ENCODE measurements at places on chromosomes 5 and 9.

- no peak for DNase-seq
Measured at GRCh38 chr5:7770436-7770835, 80.5 kb downstream of the CFAP90 start.

DNA sequence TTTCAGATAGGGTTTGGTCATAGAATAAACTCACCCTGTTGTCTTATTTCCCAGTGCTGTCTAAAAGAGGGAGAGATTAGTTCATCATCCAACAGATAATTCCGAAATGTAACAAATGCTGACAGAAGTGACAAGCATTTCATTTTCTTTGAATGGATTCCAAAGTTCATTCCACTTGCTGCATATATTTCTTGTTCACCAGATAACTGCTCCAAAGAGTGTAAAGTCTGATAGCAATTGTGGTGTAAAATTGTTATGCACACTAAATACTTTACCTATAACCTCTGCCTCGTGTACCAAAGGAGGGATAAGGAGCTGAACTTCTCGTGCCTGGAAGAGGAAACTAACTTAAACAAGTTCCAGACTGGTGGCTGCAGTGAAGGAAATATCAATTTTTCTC is 290.0 kb upstream of the ADAMTSL1 start:
- DNase-seq, result no peak

DNA sequence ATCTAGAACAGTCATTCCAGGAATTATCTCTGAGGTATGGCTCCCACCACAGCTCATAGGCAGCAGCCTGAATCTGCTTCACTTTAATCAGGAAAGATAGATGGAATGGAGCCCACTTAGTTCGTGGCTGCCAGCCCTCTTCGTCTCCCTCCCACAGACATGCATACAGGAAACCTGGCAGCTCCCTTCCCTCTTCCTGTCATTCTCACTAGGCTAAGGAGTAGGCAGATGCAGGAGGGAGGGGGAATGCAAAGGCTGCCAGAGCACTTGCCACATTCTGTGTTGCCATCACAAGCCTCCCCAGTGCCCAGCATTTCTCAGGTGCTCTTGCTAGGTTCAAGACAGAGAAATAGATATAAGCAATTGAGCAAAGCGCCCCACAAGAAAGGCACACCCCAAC is 378.9 kb downstream of the ELAVL2 start:
- no peak for DNase-seq

- DNase-seq, result no peak
Measured at GRCh38 chr9:133718563-133719315, 19.4 kb downstream of the SARDH start.

- no peak for DNase-seq
Measured at GRCh38 chr9:106432631-106433030, 430.3 kb upstream of the ZNF462 start.

- no peak for DNase-seq
Measured at GRCh38 chr5:73454379-73455036, 5.9 kb upstream of the FOXD1 start.

DNA sequence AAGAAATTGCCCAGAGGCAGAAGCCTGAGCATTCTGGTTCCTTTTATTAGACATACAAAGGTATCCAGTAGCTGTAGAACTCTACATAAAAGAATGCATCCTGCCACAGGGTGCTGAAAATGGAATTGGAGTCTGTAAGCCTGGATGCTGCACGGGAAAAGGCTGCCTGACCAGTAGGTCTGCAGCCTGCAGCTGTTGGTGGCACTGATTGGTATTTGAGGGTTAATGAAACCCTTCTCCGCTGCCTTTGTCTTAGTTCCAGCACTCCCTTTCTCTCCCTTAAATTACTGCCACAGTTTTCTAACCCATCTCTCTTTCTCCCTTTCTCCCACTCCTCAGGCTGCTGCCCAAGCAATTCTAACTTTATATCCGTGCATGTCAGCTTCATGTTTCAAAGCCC is 64.7 kb downstream of the BRINP1 start:
- no peak for DNase-seq

GRCh38 chr9:95515272-95516113 is 1.3 kb downstream of the PTCH1 start:
- DNase-seq, result no peak

- DNase-seq, result no peak
Measured at GRCh38 chr5:141760753-141761152, 78.7 kb upstream of the ARAP3 start.

- no peak for DNase-seq
Measured at GRCh38 chr9:121297389-121297788, 29.4 kb downstream of the GSN start.

GRCh38 chr5:127582773-127583370 is 65.4 kb downstream of the PRRC1 start:
- no peak for DNase-seq

- no peak for DNase-seq
Measured at GRCh38 chr5:74285675-74286280, 354.8 kb downstream of the ENC1 start.

DNA sequence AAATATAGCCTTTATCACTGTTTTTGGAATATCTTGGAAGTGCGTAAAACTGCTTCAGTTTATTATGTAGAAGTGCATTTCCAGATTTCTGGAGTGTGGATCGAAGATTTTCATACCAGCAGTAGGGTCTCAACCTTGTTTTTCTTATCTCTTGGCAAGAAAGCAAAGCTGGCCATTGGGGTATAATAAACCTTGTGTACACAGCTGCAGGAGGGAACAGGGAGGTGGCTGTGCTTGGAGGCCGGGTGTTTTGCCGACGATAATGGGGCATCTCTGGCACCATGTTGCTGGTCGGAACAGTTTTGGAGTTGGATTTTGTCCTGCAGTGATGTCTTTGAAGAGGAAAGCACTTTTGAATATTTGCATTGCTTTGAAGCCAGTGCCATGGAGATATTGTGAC is 308.8 kb upstream of the DMRT1 start:
- no peak for DNase-seq

- DNase-seq, result no peak
Measured at GRCh38 chr5:74389531-74390305, 250.8 kb downstream of the ENC1 start.

GRCh38 chr5:94640176-94640575 is 21.7 kb downstream of the SLF1 start:
- DNase-seq, result no peak

GRCh38 chr9:37994639-37995347 is 74.2 kb downstream of the SHB start:
- no peak for DNase-seq

- no peak for DNase-seq
Measured at GRCh38 chr5:134226441-134227192, 744 bp upstream of the PPP2CA start.

DNA sequence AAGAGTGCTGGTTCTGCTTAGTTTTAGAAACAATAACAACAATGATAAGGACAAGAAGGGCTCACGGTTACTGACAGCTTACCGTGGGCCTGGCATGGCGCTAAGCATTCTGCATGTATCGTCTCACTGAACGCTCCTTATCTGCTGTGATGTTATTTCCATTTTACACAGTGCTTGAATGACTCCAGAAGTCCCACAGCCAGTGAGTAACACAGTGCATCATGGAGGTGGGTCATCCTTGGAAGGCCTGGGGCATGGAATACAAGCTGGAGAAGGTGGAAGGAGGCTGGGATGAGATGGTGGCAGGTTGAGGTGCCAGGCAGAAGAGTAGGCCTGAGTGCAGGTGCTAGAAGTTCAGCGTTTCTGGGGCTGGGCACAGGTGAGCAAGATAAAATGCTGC is 36.5 kb upstream of the FAT2 start:
- no peak for DNase-seq

- no peak for DNase-seq
Measured at GRCh38 chr9:129052592-129052991, 16.2 kb downstream of the MIGA2 start.

DNA sequence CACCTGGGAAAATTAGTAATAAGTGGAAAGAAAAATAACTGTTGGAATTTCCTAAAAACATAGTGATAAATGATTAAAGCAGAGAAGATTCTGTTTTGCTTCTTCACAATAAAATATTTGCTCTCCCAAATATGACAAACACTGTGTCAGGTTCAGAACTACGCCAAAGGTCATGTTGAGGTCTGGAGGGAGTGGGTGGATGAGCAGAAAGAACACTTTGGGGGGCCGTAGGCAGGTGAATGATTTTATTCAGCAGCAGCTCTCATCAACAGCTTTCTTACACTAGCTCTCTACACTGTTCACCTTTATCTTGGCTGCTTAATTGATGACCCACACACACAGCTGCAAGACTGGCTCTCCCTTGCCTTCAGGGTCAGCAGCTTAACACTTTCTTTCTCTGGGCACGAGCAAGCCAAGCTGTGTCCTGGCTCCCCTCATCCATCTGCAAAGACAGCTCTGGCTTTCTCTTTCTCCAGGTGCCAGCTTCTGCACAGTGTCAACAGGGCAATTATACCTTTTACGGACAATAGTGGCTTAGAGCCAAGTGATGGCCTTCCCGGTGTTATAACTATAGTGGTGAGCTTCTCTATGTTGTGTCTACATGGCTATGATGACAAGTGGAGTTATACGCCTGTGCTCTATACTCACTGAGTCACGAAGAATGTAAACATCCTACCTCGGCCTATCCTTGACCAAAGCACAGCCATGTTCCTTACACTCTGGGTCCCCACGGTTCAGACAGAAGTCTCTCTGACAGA is 18.9 kb upstream of the GPX8 start:
- DNase-seq, result no peak

DNA sequence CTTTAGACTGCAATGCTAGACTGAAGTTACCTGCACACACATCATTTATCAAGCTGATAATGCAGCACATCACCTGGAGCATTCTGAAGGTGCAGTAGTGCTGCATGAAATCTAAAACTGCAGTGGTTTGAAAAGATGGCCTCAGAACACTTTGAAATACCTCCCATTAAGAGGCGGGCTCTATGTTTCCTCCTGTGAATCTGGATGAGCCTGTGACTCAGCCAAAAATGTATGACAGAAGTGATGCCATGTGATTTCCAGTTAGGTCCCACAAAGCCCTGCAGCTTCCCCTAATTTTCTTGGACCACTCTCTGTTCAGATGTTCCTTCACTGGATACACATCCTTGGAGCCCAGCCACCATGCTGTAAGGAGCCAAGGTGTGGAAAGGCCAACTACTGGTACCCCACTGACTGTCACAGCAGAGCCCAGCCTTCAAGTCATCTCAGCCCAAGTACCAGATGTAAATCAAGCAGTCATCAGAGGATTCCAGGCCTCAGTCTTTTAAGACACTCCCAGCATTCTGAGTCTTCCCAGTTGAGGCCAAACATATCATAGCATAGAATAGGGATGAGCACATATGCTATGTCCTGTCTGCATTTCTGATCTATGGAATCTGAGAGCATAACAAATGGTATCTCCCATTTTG is 27.2 kb upstream of the DEPDC1B start:
- no peak for DNase-seq

GRCh38 chr5:54383941-54384340 is 71.6 kb upstream of the HSPB3 start:
- no peak for DNase-seq

- DNase-seq, result no peak
Measured at GRCh38 chr5:144297081-144297480, 126.4 kb downstream of the KCTD16 start.

DNA sequence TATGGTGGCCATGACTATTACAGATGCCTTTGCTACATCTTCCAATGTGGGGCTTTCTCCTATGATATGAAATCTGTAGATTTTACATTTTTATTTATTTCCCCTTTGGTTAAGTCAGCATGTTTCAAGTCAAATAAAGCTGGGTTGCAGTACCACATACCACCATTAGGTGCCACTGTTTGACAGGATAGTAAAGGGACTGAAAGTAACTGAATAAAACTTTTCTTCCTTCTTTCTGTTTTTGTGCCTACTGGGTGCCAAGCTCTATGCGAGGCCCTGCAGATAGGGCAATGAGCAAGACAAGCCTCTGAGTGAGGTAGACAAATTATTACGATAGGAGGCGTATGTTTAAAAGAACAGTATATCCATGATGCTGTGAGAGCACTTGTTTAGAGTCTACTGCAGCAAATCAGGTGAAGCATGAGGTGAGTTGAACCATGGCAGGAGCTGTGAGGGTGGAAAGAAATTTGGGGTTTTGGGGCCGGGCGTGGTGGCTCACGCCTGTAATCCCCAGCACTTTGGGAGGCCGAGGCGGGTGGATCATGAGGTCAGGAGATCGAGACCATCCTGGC is 64.8 kb downstream of the GDNF start:
- DNase-seq, result no peak

DNA sequence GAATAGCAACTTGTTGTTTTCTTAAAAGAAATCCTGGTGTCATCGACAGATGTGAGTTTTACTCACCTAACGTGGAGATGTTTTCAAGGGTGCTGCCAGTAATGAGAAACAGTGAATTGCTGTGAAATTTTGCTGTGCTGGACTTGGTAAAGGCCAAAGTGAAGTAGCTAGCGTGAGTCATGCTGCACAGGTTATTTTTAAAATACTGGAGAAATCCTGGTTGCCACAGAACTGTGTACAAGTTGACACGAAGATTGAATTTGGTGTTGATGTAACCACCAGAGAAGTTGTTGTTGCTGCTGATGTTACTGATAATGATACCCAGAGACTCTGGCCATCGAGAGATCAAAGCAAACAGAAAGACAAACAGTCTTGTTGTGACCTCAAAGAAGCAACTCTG is 187.9 kb upstream of the NFIL3 start:
- no peak for DNase-seq

GRCh38 chr5:124628721-124629596 is 117.5 kb downstream of the ZNF608 start:
- DNase-seq, result no peak

GRCh38 chr5:142254431-142254830 is 70.4 kb downstream of the SPRY4 start:
- DNase-seq, result no peak

- no peak for DNase-seq
Measured at GRCh38 chr5:119067450-119067849, 3.4 kb upstream of the DMXL1 start.

GRCh38 chr5:137220523-137220927 is 278.6 kb downstream of the SPOCK1 start:
- no peak for DNase-seq

DNA sequence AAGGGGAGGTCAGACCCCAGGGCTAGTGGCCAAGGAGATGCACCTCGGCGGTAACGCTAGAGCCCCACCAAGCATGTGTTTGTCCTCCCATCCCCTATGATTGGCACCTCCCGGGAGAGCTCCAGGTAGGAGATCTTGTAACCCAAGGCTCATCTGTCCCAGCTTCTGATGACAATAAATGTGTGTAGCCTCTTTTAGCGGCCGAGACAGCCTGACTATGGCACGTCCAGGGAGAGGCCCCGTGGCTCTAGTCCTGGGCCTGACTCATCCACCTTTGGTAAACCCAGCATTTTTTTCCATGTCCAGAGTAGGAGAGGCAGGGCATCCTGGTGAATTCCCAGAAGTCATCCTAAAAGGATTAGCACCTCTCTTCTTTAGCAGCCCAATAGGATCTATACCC is 39.2 kb downstream of the IRF1 start:
- no peak for DNase-seq

DNA sequence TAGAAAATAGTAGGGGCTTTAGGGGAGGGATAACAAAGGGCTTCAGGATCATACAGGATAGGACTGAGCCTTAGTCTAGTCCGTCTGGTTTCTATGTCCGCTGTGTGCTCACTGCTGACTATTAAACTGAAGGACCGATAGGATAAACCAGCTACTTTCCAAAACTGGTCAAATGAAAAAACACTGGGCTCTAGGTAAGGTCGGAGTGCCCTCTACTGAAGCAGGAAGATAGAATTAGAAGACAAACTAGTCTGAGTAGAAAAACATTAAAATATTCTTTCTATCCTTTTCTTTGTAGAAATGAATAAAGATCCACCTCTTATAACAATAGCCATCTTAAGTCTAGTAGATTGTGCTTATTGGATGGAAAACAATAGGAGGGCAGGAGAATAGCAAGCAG is 133.6 kb downstream of the CEMIP2 start:
- DNase-seq, result no peak

Measured in activated CD8-positive, alpha-beta memory T cell treated with anti-CD3 and anti-CD28 coated beads for 1 hour (primary cell).